Endothelial cell of umbilical vein (primary cell): ENCODE measurements at places on chromosomes 5 and 9. TPM values are rescaled to one million over a fixed set of nuclear protein-coding genes. Genes with fewer than 3 reads are reported as not detected.

The GRXCR2 gene
- total RNA-seq, result not detected in 2 replicates

The C7 gene
- total RNA-seq, result 0.29 TPM in 1 of 2 replicates, not detected in the other

The OR1J2 gene
- not detected in 2 replicates for total RNA-seq

The MZB1 gene
- not detected in 2 replicates for total RNA-seq

The DDX4 gene
- total RNA-seq, result not detected in 2 replicates

The DRD1 gene
- total RNA-seq, result not detected in 2 replicates

The SHLD3 gene
- total RNA-seq, result 3.6 TPM in 2 replicates

The INSL4 gene
- not detected in 2 replicates for total RNA-seq

The LCN12 gene
- total RNA-seq, result 0.35 TPM in 1 of 2 replicates, not detected in the other

The GRM6 gene
- not detected in 2 replicates for total RNA-seq

The IL7R gene
- total RNA-seq, result 1.2 TPM in 2 replicates

The FBP2 gene
- not detected in 2 replicates for total RNA-seq

The ITGA1 gene
- total RNA-seq, result 1.9 and 3.3 TPM in 2 replicates

The PKN3 gene
- 39.3 and 40.4 TPM in 2 replicates for total RNA-seq

The ANKRD20A1 gene
- 2.5 and 5.2 TPM in 2 replicates for total RNA-seq

The HRCT1 gene
- total RNA-seq, result 1.2 and 5.2 TPM in 2 replicates

The ACTBL2 gene
- total RNA-seq, result not detected in 2 replicates

The SLC36A3 gene
- total RNA-seq, result not detected in 2 replicates

The TAF1L gene
- not detected in 2 replicates for total RNA-seq

The IGFBPL1 gene
- not detected in 2 replicates for total RNA-seq

The PTGR1 gene
- 79.1 and 101 TPM in 2 replicates for total RNA-seq

The BTNL3 gene
- not detected in 2 replicates for total RNA-seq

The ANKRD33B gene
- 4.4 and 5.4 TPM in 2 replicates for total RNA-seq

The GABBR2 gene
- total RNA-seq, result 6.3 and 9.2 TPM in 2 replicates

The HTR4 gene
- not detected in 2 replicates for total RNA-seq

The ESM1 gene
- 577 and 781 TPM in 2 replicates for total RNA-seq
